ENCODE measurements at places on chromosomes 7 and 10.

DNA sequence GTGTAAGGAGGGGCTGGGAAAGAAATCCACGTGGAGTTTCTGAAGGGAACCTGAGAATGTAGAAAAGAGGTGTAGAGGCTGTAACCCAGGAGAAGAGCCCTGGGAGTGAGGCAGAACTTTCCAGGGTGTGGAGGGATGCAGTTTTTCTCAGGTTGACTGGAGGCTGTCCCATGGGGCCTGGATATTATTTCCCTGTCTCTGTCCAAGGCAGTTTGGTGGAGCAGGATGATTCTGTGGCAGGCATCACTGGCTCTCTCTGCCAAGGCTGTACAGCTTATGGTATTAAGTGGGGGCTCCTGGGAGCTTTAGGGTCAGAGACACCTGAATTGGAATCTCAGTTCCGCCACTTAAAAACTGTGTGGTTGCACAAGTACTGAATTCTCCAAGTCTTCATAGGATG is 81.6 kb downstream of the CHN2 start:
- DNase-seq, result no peak

DNA sequence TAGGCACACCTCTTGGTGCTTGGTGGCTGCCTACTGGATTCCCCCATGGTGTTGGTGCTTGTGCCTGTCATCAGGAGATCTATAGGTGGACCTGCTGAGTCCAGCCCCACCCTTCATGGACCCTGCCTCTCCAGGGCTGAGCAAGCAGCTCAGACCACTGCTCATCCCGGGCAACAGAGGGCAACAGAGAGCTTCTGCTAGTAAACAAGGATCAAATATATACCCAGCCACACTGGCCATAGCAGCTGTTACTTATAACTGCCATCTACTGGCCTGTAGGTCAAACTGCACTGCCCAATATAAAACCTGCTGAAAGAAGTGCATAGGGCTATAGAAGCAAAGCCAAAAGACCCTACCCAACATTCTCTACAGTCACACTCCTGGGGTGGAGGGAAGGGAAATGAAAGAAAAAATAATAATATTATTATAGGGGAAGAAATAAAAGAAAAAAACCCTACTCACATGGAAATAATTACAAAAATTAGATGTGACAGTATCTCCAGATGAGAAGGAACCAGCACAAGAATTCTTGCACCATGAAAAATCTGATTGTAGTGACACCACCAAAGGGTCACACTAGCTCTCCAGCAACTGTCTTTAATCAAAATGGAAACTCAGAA is 54.9 kb upstream of the ZNF800 start:
- peak; percentile 4 for DNase-seq

GRCh38 chr7:4079366-4079765 is 602.7 kb upstream of the FOXK1 start:
- DNase-seq, result no peak

GRCh38 chr7:41107938-41108448 is 594.9 kb downstream of the INHBA start:
- no peak for DNase-seq

- DNase-seq, result no peak
These were observed 40.3 kb downstream of the NRCAM start for GRCh38 chr7:108415821-108416536.

- DNase-seq, result no peak
These were observed 13.4 kb downstream of the CTBP2 start for GRCh38 chr10:125146791-125147579.

- no peak for DNase-seq
These were observed 129.3 kb downstream of the CHRM2 start for GRCh38 chr7:136997735-136998134.

DNA sequence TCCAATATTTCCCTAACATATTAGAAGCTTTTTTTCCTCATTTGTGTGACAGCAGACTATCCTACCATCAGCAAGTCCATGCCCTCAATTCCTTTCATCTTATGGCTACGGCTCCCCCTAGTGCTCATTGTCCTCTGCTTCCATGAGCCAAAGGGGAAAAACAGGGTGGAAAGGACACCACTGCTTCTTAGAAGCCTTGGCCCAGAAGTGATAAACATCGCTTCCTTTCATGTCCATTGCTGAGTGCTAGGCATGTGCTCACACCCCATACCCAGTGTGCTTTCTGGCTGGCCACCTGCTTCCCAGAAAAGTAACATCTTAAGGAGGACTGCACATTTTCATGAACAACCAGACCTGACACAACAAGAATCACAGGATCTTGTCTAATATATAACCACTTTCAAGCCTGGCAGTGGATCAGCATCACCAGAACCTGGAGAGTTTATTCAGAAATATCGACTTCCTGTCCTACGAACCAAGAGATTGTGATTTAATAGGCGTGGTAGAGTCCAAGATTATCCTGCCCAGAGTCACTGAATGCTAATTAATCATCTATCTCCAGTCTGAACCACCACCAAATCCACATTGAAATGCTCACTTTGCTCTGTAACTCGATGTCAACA is 650.5 kb upstream of the SORCS1 start:
- DNase-seq, result no peak

GRCh38 chr7:134254311-134254710 is 62.4 kb downstream of the SLC35B4 start:
- DNase-seq, result no peak

- DNase-seq, result no peak
These were observed 491.0 kb downstream of the LRMDA start for GRCh38 chr10:75922435-75922834.

DNA sequence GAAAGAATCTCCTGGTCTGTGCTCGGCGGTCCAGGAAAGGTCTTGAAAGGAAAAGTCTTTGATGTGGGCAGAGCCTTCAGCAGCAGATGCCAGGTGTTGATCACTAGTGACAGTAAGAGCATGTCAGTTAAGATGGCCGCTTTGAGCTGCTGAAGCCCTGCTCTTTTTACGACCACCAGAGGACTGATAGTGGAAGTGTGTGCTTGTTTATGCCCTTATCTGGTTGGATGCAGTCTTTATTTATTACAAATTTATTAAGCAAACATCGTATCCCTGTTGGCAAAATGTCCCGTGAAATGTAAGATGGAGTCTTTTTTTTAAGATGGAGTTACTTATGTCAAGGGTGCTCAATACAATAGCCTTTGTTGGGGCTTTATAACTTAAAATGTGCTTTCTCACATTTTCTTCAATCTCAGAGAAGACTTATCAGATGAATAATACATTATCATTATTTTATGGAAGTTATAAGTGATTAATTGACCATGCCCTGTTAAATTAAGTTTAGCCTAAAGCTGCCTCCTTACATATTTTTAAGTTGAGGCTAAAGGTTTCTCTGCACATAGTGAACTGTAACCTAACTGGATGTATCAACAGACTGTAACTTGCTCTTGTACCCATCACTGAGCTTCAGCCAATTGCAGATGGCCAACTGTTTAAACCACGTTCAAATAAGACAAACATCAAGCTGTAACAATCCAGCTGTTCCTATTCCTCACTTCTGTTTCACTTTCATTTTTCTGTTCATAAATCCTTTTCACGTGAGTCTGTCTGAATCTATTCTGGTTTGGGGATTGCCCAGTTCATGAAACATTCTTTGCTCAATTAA is 97.4 kb upstream of the PIK3CG start:
- DNase-seq, result no peak

- no peak for DNase-seq
These were observed 2.0 kb downstream of the HOXA11 start for GRCh38 chr7:27182861-27183681.

GRCh38 chr10:71244431-71245419 is 32.4 kb downstream of the UNC5B start:
- DNase-seq, result no peak

DNA sequence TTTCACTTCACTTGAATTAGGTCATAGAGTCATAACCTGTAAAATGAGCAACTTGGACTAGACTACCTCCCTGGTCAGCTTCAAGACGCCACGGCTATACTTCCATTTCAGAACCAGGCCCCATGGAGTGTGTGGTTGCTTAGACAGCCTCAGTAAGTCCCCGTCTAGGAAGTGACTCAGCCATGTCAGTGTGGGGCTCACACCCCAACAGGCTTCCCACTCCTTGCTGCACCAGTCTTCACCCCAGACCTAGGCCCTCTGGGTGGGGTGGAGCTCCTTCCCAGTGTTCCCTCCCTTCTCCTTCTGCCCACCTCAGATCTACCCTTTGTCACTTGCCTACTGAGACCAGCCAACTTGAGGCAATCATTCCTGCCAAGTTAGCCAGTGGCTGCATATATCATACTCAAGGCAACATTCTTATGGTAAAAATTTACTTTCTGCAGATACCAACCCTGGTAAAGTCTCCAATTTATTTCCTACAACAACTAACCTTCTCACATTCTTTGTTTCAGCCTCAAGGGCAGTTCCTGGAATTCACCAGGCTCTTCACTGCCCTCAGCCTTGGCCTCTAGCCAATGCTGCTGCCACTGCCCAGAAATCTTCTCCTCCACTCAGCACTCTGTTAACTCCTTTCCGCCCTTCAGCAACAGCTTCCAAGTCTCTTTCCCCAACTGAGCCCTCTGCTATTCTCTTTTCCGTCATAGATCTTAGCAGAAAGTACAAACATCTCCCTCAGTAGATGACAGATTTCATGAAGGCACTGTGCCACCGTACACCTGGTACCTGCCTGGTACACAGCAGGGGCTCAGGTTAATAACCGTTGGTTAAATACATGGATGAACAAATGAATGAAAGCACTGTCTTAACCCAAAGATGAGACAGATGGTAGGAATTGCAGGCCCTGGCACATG is 31.3 kb upstream of the ZNRF2 start:
- DNase-seq, result no peak

All from stimulated activated CD4-positive, alpha-beta T cell treated with anti-CD3 and anti-CD28 coated beads, Interleukin-1b, Interleukin-23, amount 100 ng/mL, for 1 hour (primary cell).